NCI-H187 treated with DMSO at 0.1 percent for 48 hours (cell line): ENCODE measurements at places on chromosomes 3 and 15.
A peak's percentile ranks its signal among the peaks of the same experiment; 100 is the strongest.

DNA sequence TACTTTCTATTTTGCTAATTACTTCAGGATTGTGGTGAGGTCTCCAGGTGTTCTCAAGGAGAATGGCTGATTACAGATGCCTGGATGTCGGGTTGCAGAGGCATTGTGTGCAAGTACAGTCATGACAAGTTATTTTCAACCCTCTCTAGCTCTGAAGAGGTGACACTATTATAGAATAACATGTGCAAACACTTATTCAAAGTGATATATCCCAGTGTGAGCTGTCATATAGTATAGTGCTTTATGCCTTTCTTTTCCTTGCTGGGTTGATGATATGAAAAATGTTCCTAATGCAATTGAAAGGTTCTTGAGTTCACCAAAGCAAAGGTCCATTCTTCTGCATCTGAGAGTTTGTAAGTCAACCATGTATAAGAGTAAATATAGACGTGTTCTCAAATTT is 167.2 kb downstream of the SPATA16 start:
- peak; percentile 85 for DNase-seq

DNA sequence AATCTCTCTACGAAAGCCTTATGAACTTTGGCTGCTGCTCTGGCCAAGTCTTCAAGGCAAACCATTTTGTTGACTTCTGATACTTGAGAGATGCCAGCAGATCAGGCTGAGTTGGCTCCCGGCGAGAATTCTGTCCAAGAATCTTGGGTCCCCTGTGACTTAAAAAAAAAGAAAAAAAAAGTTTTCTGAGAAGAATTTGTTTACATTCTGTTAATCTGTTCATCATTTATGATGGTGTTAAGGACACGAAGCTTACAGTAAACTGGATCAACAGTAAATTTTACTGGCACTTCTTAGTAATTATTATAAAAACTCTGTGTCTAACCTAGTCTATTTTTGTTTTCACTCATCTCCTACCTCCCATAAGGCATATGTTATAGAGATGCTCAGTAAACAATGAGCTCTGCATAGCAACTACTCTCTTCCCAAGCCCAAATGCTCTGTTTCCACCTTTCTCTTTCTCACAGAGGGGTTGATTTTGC is 320.9 kb upstream of the RASGRP1 start:
- no peak for DNase-seq

- DNase-seq = no peak
Measured at GRCh38 chr3:182717216-182717615, 76.1 kb upstream of the ATP11B start.

DNA sequence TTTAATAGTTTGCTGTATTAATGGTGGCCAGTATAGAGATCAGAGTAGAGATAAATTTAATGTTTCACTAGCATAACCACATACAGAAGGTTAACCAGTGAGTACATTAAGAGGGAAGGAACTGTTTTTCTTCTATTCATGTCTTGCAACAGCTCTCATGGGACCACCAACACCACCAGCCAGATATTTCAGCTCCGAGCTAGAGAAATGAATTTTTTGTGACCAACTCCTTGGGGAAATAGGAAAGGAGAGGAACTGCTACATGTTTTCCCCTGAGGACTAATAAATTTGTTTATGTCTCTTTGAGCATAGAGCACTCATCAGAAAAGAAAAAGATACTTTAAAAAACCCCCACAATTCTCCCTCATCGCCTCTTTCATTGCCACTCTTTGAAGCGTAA is 247.5 kb downstream of the MBNL1 start:
- DNase-seq = no peak

- DNase-seq = no peak
Measured at GRCh38 chr3:72346526-72346926, 501.7 kb downstream of the SHQ1 start.

GRCh38 chr3:196694941-196695848 is 16.9 kb downstream of the CEP19 start:
- no peak for DNase-seq

GRCh38 chr15:52445954-52446353 is 82.7 kb downstream of the MYO5A start:
- DNase-seq = no peak

DNA sequence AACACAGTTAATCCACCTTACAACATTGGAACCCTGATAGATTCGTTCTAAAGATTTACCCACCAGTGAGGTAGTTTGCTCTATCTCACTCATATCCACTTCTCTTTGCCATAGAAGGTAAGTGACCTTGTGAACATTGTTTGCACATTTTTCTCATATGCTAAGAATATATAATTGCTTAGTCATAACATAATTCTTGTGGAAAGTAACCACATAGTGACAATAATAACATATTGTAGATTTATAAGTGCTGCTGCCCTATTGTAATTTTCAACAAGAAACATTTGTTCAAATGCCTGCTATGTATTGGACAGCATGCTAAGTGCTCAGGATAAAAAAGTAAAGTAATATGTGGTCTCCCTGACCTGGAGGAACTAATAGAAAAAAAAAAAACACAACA is 554.2 kb upstream of the KCNMB2 start:
- no peak for DNase-seq

DNA sequence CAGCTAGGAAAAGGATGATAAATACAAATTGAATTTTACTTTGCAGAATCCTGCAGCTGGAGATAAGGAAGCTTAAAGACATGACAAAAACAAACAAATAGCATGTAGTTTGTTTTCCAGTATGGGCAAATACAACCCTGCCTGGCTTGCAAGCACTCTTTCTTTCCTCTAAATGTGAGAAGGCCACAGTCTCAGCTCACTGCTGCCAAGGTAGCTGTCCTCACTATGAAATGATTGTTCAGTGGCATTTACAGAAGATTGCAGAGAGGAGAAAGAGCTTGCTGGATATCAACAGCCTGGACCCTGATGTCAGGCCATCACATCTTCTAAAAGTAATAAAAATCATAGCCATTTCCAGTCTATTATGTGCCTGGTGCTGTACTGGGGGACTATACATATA is 262.0 kb downstream of the CLSTN2 start:
- DNase-seq = no peak

DNA sequence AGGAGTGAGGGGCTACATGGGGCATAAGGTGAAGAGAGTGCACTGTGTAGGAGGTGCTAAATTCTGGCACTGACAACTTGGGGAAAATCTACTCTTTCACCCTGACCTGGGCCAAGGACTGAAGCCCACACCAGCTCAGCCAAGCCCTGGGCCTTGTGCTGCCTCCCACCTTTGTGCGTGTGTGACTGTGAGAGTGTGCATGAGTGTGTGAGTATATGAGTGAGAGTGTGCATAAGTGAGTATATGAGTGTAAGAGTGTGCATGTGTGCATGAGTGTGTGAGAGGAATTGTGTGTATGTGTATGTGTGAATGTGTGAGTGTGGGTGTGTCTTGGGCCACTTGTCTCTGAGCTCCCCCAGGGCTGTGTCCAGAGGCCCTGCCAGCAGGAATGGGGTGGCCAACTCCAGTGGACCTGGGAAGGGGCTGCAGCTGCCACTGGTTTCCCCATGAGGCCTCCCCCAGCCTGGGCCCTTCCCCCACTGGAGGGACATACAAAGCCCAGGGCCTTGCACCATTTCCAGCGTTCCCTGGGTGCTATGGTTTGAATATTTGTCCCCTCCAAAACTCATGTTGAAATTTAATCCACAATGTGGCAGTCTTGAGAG is 15.2 kb downstream of the C3orf22 start:
- no peak for DNase-seq

DNA sequence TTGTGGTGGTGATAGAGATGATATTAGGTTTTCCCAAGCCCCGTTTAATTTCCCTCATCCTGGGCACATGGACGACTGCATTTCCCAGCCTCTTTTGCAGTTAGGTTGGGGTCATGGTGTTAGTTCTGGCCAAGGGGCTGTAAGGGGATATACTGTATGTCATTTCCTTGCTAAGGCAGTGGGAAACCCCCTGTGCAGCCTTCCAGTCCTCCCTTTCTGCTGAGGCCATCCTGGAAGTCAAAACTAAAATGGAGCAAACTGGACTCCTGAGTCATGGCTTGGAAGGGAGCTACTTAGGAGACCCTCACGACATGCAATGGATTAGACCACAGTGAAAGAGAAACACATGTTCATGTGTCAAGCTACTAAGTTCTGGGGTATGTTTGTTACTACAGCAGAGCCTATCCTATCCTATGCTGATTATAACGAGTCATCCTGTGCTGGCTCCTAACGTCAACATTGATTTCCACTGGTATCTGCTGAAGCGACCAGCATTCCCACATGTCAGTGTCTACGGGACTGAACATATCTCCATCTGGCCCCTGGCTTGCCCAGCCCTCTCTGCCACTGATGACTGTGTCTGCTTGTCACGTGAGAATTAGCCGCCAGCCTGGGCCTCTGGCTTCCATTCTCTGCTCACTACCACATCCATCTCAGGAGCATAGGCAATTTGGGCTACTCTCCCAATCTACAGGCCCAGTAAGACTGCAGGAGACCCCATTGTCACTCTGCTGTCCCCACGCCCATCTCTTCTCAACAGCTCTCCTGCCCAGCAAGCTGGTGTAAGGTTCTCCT is 85.6 kb upstream of the MEF2A start:
- no peak for DNase-seq

- DNase-seq = no peak
Measured at GRCh38 chr15:65329288-65329983, 25.0 kb downstream of the RNU5B-1 start.

- no peak for DNase-seq
Measured at GRCh38 chr3:13189639-13190377, 116.6 kb upstream of the IQSEC1 start.

DNA sequence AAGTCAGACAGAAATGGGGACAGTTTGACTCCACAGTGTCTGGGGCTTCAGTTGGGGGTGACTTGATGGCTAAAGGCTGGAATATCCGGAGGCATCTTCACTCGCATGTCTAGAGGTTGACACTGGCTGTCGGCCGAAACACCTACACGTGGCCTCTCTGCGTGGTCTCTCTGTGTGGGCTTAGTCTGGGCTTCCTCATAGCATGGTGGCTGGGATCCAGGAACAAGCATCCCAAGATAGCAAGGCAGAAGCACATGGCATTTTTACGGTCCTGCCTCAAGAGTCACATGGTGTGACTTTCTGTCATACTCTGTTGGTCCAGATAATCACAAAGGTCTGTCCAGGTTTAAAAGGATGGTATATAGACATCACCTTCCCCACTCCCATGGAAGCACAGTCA is 34.5 kb downstream of the MAGI1 start:
- no peak for DNase-seq

DNA sequence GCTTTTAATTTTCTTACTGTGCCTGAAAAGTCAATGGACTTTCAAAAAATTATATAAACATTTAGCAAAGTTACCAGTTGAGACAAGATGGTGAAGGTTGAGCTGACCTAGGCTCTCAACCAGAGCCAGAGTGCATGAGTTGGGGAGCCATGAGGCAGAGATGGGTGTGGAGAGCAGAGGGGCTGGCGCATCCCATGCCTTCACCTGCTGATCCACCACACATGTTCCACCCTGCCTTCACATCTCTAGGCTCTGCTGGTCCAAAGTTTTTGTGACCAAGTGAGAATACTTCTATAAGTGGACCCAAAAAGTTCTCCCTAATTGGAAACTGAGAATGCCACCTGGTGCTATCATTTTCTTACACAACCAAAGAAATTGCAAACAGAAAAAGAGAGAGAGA is 47.3 kb downstream of the CCR3 start:
- DNase-seq = no peak

GRCh38 chr15:77409259-77410156 is 10.4 kb downstream of the PEAK1 start:
- DNase-seq = no peak

DNA sequence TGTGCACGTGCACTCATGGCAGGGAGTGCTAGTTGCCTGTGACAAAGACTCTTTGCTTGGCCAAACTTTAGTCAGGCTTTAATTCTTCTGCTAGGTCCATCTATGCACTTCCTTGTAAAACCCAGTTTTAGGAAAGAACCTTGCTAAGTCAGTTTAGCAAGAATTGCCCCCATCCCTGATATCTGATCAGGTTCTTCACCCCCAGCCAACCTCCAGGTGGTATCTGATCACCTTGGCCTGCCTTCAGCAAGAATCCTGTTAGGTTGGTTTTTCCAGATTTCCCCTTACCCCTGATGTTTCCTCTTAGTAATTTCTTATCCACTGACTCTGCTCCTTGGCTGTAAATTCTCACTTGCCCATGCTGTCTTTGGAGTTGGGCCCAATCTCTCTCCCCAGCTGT is 8.4 kb downstream of the HSPBAP1 start:
- DNase-seq = no peak

- DNase-seq = no peak
Measured at GRCh38 chr15:69855258-69856000, 242.3 kb downstream of the TLE3 start.

DNA sequence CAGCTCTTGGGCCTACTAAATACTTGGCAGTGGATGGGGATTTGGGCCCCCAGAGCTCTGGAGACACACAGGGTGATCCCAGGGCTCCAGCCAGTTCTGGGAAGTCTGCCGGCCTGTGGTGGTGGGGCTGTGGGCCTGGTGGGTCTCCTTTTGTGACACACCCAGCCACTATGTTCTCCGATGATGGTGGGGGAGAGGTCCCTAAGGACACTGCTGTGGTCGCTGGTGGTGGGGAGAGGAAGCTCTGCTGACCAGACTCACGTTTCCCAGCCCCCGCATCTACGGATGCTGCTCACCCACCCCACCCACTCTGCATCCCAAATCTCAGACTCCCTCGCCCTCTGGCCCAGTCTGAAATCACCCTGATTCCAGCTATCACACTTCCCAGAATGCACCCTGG is 396 bp downstream of the PLA2G4D start:
- no peak for DNase-seq

DNA sequence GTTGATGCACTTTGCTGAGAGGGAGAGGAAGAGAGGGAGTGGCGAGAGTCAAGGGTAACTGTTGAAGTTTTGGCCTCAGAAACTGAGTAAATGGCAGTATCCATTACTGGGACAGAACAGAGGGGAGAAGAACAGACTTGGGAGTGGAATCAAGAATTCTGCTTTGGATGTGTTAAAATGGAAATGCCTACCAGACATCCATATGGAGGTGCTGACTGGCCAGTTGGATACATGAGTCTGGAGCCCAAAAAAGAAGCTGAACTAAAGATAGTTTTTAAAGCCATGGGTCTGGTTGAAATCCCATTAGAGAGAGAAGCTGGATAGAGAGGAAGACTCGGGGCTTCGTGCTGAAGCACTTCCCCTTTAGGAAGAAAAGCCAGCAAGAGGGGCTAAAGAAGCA is 35.9 kb upstream of the NSMCE3 start:
- DNase-seq = no peak

- DNase-seq = no peak
Measured at GRCh38 chr3:14885307-14885706, 62.1 kb upstream of the NR2C2 start.

DNA sequence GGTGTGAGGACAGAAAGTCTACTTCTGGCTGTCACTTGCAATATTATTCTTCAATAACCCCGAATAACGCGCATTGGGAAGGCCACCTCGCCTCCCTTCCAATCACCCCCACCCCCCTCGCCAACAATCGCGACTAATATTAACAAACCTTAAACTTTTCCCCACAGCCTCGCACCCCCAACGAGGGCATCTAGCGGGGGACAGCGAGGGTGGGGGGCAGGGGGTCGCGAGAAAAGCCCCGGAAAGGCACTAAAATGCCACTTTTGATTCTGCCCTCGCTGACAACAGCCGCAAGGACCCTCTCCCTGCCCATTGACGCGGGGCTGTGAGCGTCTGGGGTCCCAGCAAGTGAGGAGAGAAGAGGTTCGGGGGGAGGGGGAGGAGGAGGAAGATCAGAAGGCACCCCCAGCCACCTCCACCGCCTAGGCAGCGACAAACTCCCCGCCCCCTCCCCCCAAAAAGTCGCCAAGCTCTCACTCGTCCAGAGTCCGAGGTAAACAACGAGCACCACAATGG is 868 bp downstream of the SATB1 start:
- no peak for DNase-seq
